ENCODE measurements at places on chromosomes 1 and 21. TPM values are rescaled to one million over a fixed set of nuclear protein-coding genes. Genes with fewer than 3 reads are reported as not detected.

Gene SELL
- 149 TPM for total RNA-seq

GRCh38 chr1:58107943-58108342 is 438.6 kb downstream of the OMA1 start:
- DNase-seq, result no peak

Gene KLHDC9
- 0.49 TPM for total RNA-seq

Gene EDN2
- 0.29 TPM for total RNA-seq

DNA sequence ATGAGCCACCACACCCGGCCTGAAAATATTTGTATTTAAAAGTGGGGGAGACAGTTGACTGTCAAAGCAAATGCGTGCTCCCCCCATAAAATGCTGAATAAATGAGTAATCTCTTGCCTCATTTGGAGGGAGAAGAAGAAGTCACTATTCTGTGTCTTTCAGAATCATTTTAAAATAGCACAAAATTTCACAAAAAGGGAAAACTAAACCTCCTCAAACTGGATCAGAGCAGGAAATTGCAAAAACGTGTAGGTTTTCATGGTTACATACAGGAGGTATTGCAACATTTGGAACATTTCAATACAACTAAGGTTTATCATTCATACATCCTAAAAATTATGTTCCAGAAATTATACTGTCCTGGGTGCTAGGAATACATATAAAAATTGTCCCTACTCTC is 13.6 kb downstream of the MTF1 start:
- no peak for DNase-seq
